ENCODE measurements at places on chromosomes 5 and 9.

DNA sequence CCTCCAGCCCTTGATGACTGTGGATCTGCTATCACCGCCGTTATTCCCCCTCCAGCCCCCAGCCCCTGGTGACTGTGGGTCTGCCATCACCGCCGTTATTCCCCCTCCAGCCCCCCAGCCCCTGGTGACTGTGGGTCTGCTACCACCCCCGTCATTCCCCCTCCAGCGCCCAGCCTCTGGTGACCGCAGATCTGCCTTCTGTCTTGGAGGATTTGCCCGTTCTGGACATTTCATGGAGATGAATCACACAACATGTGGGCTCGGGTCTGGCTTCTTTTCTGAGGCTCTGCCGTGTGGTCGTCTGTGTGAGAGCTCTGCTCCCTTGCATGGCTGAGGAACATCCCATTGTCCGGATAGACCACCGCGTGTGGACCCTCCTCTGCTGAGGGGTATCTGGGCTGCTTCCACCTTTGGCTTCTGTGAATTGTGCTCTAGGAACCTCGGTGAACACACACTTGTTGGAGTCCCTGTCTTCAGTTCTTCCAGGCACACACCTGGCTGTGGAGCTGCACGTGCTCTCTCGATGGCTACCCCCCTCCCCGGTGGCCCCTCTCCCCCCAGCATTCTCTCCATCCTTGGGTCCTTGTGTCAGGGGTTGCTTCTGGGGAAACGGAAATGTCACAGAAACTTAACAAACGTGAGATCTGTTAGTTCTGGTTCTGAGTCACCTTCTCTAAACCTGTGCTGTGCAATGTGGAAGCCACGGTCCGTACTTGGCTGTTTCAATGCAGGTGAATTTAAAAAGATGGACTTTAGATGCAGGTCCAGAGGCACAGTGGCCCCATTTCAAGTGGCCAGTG is 105.3 kb upstream of the COL5A1 start:
- no peak for DNase-seq

DNA sequence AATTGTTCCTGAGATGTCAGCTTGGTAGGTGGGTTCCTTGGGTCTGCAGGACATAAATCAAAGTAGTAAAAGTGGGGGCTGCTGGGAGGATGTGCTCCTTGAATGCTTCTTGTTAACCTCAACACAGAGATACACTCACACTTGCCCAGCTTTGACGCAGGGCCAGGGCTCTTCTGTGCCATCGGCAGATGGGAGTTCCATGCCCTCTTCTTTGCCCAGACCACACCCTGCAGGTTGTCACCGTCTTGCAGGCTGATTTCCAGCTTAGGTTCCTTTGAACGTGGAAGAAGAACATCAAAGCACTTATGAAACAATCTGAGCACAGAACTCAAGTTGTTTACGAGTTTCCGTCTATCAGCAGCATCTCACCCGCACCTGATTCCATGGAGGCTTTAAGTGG is 11.0 kb downstream of the DBH start:
- peak; percentile 1 for DNase-seq

- no peak for DNase-seq
Measured at GRCh38 chr9:12933957-12934356, 159.1 kb downstream of the LURAP1L start.

DNA sequence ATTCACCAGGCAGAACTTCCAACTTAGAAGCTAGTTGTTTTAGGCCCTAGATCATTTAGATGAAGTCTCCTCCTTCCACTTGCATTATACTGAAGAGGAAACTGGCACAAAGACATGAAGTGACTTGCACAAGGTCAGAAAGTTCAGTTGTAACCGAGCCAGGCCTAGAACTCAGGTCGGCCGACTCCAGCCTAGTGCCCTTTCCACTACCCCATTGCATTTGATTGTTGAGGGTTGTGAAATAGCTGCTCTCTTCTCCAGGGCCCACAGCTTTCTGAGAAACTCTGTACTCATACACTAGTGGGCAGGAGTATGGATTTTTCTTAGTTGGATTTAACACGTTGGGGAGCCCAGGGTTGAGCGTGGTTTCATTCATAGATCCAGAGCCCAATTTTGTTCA is 5.6 kb downstream of the ZNF462 start:
- no peak for DNase-seq

DNA sequence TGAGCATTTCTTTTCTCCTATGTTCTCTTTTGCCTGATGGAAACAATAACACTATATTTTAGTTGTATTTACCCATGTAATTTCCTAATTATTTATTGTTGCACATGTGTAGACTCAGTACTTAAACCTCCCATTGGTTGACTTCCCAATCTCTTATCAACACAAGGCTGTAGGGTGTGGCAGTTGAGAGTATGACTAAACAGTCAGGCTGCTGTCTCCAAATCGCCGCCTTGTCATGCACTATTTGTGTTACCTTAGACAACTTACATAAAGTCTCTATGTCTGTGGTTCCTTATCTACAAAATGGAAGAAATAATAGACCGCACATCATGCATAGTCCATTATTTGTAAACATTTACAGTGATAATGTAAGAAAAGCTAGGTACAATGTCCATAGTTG is 68.9 kb upstream of the EFNA5 start:
- DNase-seq: no peak

DNA sequence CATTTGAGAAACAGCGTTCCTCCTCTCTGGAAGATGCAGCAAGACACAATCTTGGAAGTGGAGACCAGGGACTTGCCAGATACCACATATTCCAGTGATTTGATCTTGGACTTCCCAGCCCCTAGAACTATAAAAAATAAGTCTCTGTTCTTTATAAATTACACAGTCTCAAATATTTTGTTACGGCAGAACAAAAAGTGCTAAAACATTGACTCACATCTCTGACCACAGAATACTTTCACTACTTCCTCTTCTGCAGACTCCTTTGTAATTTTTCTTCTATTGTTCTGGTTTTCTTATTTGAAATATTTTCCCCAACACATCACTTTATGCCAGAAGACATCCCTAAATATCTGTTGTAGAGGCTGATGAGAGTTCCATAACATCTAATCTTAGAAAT is 706.1 kb upstream of the CDH18 start:
- DNase-seq: no peak

- DNase-seq: no peak
Measured at GRCh38 chr5:134451936-134452505, 40.3 kb upstream of the CDKN2AIPNL start.

Measured in NCI-H187 treated with DMSO at 0.1 percent for 48 hours (cell line).